ENCODE measurements at places on chromosomes 6 and 20.

DNA sequence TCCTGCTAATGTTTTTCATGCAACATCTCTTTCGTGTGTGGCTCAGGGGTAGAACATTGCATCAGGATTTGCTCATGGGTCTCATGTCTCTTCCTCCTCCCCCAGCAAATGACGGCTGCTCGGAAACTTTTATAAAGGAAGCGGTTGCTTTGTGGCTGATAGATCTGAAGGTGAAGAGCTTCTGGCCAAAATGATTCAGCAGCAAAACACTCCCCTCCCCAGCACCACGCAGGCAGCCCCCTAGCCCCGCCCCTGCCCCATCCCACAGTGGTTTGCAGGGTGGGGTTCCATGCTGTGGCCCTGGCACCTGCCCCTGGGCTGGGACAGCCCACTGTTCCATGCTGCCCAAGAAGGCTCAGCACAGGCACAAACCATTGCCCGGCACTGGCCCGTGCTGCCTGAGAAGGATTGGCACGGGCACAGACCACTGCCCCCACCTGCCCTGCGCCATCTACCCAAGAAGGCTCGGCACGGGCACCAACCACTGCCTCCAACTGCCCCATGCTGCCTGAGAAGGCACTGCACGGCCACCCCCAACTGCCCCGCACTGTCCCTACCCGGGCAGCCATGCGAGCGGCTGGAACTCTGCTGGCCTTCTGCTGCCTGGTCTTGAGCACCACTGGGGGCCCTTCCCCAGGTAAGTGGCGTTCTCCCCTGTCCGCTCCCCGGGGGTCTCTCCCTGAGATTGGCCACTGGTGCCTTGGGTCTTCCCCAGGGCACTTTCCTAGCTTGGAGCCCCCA lies at the start of gene CST7:
CST7 (plus strand) TSS at position 331 of the 741 bp plus-strand sequence; CDS start at position 568, 237 bp downstream.
- peak; percentile 16 for DNase-seq

GRCh38 chr20:913306-913849 lies 2.8 kb downstream of the ANGPT4 start:
- no peak for DNase-seq

- DNase-seq: no peak
Measured at GRCh38 chr6:116772450-116772849, 6.9 kb upstream of the FAM162B start.

DNA sequence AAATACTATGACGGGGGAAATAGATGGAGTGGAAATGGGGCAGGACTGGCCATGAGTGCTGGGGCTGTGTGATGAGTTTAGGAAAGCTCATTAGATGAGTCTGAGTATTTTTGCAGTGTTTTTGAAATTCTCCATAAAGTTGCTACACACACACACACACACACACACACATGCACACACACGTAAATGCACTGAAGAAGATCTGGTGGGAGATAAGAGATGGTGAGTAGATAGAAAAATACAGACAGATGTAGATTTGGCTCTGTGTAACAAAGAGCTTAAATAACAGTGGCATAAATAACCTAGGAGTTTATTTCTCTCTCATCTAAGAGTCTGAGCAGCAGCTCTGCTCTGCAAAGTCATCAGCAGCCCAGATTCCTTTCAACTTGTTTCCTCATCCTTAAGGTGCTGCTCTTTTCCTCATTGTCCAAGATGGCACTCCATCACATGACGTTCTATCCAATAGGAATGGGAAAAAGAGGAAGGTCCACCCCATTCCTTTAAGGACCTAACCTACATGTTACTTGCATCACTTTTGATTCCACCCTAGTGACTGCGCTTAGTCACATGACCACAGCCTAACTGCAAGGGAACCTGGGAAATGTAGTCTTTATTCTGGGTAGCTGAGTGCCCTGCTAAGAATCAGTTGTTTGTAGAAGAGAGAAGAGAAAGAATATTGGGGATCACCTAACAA lies 76.4 kb downstream of the EYA2 start:
- no peak for DNase-seq

GRCh38 chr6:40599555-40599954 lies 12.4 kb upstream of the LRFN2 start:
- no peak for DNase-seq

DNA sequence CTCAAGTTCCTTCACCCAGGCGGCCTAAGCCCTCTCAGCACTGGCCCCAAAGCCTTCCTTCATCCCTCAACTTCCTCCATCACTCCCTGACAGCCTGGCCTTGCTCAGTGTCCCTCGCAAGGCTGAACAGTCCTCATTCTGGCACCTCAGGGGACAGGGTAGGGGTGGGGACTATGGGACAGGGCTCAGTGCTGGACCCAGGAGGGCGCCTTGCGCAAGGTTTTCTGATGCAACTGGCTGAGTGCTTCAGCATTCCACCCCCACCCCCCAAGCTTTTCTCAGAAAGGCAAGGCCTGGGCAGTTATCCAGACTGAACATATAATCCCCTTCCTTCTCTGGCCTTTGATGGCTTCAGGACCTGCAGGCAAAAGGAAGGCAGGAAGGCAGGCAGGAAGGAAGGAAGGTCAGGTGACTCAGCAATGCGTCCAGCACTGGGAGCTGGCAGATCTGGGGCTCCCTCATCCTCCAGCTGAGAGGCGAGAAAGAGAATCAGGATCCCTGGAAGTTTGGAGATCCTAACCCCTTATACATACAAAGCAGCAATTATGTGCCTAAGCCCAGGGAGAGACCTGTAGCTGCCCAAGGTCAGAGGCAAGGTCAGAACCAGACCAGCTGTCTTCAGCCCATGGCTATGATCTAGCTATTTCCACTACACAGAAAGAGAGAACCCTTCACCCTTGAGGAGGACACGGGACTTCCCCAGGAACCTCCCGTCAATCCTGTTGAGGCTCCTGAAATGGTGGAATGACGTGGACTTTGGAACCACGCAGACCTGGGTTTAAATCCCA lies 8.6 kb upstream of the TRIB3 start:
- DNase-seq: peak; percentile 66

GRCh38 chr6:44475779-44476434 lies 88.4 kb downstream of the CDC5L start:
- no peak for DNase-seq

DNA sequence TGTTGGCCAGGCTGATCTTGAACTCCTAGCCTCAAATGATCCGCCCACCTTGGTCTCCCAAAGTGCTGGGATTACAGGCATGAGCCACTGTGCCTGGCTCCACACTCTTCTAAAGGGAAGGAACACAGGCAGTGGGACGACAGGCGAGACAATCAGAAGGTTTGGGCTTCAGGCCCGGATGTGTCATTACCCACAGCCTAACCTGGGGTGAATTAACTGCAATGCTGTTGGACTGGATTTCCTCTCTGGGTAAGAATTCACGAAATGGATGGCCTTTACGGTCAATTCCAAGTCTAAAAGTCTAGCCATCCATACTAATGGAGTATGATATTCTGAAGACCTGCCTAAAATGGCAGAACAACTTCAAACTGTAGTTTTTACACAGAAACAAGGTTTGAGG lies 83.7 kb upstream of the CCDC28A start:
- DNase-seq: no peak

DNA sequence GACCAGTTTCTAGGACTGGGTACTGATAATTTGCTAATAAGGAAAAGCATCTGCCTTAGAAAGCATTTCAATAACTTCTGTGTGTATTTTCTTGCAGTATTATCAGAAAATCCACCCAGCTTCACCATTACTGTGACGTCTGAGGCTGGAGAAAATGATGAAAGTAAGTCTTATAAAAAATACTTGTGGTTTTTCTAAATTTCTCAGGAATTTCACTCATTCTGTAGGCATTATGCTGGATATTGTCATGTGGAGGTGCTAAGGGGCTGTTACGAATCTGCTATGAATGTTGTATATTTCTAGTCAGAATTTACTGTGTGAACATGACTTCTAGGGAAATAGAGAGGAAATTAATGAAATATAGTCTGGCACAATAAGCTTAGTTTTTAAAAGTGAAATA lies 8.9 kb downstream of the RWDD1 start:
- DNase-seq: peak; percentile 57

- no peak for DNase-seq
Measured at GRCh38 chr6:38185244-38185643, 365.7 kb downstream of the ZFAND3 start.

DNA sequence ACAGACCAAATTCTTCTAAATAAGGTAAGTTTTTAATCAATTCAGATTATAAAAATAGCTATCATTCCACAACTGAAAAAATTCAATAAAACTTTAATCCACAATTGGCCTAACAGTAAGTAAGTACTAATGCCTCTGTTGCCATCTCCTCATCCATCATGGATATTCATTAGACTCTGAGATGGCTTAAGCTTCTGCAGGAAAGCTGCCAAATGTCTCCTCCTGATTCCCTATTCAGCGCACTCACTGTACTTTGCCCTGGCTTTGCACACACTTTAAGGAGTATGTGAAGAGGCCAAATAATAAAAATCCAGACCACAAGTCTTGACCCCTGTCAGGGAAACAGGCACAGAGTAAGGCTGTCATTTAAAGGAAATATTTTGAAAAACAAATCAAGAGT lies 23.6 kb downstream of the PGM3 start:
- DNase-seq: peak; percentile 10

GRCh38 chr6:159152041-159152440 lies 17.2 kb upstream of the FNDC1 start:
- DNase-seq: no peak

- DNase-seq: peak; percentile 85
Measured at GRCh38 chr6:1609648-1610496, at the start of gene FOXC1. Gene FOXC1, plus strand, starts transcription at chr6:1609915. Its CDS starts 531 bp downstream, at chr6:1610446.

Measured in AG09309 (cell line).